Activated CD4-positive, alpha-beta T cell treated with anti-CD3 and anti-CD28 coated beads, Interleukin-2, amount 50 U/mL, for 4 hours (primary cell): ENCODE measurements at places on chromosomes 7 and 10.

- no peak for DNase-seq
These were observed 25.3 kb downstream of the PRSS2 start for GRCh38 chr7:142796001-142796500.

DNA sequence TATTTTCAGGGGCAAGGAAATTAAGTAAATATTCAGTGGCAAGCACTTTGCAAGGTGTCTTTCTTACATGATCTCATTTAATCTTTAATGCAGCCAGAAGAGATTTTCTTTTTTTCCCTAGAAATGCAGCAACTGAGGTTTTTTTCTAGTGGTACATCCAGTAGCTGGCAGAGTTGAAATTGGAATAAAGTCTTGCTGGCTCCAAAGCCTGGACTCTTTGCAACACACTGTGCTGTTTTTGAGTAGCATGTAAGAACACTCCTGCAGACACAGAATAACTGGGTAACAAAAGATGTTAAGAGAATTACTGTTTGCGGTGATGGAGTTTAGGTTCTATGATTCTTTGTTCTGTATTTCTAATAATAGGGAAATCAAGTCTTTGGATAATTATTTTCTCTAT, 123.6 kb downstream of the PON1 start:
- no peak for DNase-seq

- no peak for DNase-seq
These were observed 93.9 kb upstream of the VIPR2 start for GRCh38 chr7:159238541-159238940.

GRCh38 chr7:24713039-24713793, 44.0 kb downstream of the GSDME start:
- no peak for DNase-seq

DNA sequence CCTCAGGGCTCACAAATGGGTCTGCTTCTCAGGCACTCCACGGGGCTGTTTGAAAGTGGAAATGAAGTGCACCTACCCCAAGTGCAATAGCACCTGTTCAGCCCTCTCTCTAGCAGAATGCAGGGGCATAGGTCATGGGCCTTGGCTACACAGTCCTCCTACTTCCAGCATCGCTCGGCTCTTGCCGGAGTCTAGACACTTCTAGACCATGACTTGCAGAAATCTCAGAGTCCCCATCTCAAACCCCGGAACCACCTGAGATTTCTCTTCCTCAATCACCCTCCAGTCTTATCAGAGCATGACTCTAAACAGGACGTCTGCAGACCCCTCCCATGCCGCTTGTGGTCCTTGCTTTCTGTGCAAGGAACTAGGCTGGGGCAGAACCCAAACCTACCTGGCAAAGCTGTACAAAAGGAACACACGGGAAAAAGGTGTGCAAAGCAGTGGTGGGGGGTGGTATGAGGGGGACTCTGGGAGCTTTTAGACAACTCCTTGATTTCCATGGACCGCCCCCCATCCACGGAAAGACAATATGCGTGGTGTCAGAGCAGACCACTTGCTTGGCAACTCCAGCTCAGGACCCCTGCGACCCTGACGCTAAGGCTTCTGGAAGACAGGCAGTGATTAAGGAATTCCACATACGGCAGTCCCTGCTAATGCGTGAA, 13.8 kb downstream of the TMEM273 start:
- DNase-seq, result no peak

- DNase-seq, result no peak
These were observed 222.2 kb downstream of the DNAJB6 start for GRCh38 chr7:157558875-157559595.

DNA sequence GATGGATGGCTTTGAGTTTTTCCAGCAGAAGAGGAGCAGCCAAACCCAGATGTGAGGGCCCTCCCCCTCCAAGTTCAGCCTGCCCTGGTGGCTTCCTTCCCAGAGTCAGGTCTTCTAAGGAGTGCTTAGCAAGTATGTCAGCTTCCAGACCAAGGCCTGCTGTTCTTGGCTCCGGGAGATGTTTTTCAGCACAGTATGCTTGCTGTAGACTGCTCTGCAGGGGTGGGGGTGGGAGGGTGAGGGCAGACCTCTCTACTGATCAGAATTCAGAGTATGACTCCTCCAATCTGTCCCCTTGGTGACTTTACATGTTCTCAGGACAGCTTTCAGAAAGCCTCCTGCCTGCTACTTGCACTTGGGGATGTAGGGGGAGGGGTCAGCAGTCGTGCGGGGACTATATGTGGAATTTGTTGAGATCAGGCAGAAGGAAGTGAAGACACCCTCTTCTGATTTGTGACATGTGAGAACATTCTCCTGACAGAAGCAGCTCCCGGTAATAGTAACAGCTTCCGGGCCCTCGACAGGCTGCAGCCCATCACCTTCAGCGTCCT, 516.4 kb upstream of the ZMIZ1 start:
- no peak for DNase-seq

DNA sequence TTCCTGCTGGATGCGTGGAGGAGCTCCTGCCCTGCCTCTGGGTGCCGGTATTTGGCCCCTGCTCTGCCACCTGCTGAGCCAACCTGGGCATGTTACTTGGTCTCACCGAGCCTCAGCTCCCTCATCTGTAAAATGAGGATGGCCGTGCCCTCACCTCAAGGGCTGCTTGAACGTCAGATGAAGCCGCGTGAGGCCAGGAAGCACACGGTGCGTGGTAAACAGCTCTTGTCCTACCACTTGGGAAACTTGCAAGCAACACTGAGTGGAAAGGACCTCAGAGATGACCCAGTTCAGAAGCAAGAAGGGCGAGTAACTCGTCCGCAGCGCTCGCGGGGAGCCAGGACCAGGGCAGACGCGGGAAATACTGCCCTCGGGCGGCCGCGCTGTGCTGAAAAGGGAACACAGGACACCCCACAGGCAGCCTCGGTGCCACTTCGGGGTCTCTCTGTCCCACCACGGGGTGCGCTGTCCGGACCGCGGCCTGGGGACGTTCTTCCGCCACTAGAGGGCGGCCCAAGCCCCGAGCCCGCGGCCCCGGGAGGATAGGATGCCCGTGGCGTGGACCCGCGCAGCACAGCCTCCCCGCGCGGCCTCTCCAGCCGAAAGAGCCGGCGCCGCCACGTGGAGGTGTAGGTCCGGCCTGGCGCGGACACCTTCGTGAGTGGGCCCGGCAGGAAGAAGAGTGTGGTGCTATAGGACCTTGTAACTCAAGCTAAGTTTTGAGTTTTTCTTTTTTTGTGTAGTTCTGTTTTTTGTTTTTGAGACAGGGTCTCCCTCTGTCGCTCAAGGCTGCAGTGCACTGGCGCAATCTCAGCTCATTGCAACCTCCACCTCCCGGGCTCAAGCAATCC, 94.1 kb downstream of the PRKAG2 start:
- DNase-seq, result peak; percentile 58

DNA sequence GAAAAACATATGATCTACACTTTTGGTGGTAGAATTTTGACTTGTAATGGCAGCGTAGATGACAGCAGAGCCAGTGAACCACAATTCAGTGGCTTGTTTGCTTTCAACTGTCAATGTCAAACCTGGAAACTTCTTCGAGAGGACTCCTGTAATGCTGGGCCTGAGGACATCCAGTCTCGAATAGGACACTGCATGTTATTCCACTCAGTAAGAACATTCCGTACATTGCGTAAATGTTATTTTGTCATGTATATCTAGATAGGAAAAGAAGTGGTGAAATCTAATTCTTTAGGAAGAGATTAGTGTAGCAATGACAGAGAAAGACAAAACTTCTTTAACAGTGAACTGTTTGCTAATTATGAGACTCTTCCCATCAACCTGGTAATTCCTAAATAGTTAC, 112.9 kb downstream of the PODXL start:
- DNase-seq, result no peak

DNA sequence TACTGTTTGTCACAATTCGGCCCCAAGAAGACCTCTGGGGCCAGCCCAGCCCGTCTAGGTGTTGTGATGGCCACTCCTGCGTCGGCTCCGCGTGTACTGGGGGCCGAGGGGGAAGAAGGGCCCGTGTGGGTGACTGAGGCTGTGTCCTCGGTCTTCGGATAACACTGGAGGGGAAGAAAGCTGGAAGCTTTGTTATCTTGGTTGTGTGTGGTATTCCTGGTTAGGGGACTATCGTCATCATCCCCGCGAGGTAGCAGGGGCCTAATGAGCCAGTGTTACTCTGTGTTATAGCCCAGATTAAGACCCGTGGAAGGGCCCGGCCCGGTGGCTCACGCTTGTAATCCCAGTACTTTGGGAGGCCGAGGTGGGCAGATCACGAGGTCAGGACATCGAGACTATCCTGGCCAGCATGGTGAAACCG, 854 bp downstream of the MTG1 start:
- no peak for DNase-seq

DNA sequence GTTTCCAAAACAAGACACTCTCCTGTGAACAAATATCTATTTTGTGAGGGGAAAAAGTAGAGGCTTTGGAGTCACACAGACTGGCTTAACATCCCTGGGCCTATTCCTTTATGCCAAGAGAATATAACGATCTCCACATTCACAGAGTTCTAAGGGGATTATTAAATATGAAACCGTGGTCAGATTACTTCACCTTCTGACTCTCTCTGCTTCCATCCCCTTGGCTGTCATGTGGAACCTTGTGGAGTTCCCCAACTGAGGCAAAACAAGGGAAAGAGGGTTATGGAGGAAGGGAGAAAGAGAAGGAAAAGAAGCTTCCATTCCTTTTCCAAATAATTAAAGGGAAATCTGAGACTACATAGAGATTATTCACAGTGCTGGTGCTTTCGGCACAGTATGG, 55.5 kb upstream of the ATP6V0A4 start:
- DNase-seq, result no peak

DNA sequence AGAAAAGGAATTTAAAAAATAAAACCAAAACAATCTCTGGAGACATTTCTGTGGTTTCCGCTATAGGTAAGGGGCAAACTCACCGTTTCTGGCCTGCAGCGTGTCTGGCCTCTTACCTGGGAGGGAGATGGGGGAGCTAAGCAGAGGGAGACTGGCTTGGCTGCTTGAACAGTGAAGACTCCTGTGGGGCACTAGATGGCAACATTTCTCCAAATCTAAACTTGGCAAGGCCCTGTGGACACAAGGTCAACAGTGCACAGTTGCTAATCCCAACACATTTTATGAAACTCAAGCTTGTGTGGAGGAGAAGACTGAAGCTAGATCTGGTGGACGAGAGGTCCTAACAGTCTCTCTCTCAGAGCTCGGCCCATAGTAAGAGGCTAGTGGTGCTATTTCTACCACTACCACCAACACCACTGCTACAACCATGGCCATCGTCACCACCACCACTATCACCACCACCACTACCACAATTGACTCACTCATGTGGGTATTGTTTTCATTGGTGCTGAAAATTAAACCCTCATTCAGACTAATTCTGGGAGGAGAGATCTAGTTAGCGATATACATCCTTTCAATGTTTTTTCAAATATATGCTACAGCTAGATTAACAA, 28.4 kb upstream of the CDHR3 start:
- DNase-seq, result no peak

- no peak for DNase-seq
These were observed 31.1 kb upstream of the RHEB start for GRCh38 chr7:151550656-151551286.
